Stimulated activated CD4-positive, alpha-beta T cell treated with anti-CD3 and anti-CD28 coated beads, Interleukin-15, amount 100 ng/mL, for 1 hour (primary cell): ENCODE measurements at places on chromosomes 11 and 22.

DNA sequence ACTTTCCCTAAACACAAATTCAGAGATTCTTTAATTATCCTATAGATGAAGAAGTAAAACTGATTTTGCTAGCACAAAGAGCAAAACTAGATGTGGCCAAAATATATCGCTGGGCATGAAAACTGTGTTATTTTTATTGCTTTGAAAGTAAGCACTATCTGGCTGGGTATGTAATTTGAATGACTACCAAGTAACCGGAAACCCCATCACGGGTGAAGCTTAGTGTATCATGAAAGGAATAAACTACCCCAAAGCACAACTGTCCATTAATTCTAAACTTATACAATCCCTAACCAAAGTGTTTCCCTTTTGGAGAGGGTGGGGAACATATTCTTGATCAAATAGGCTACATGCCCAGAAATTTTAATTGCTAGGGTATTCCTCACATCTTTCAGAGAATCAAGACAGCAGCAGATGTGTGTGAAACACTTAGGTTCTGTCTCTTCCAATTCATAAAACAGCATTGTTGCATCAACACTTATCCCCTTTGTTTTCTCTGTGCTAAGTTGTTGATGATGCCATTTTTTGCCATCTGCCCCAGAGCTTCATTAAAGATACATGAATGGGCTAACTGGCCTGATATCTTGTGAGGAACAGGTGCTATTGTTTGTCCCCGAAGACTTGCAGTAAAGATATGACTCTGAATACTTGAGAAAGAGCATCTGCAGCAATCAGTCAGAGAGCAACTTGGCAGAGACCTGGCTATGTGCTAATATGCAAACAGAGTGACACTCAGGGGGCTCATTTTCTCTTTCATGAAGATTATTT, 238.2 kb downstream of the SOX6 start:
- no peak for DNase-seq

DNA sequence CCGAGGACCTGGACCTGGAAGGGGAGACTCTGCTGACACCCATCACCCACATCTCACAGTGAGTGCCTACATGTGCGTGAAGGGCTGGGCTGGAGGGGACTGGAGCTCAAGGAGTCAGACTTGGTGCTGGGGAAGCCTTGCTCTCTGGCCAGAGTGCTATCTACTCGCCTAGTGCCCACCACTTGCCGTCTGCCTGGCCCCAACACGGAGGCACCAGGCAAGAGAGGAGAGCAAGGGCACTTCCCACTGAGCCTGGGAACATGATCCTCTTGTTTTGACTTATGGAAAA, 37.8 kb downstream of the KCNQ1OT1 start:
- no peak for DNase-seq

GRCh38 chr11:59769111-59769510, 13.9 kb downstream of the STX3 start:
- no peak for DNase-seq

DNA sequence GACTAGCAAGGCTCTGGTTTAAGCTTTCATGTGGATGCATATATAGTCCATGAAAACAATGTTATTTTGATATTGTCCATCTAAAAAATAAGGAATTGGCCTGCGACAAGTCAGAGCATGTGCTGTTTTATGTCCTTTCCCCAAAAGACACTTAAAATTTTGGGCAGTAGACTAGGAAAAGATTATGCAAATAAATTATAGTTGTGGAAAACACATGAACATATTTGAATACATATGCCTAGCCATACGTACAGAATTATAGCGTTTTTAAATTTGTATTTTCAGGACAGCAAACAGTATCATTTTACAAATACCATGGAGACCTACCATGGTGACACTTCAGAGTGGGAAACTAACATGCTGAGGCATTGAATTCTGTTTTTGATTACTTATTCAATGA, 113.8 kb upstream of the SLC5A12 start:
- DNase-seq = no peak

DNA sequence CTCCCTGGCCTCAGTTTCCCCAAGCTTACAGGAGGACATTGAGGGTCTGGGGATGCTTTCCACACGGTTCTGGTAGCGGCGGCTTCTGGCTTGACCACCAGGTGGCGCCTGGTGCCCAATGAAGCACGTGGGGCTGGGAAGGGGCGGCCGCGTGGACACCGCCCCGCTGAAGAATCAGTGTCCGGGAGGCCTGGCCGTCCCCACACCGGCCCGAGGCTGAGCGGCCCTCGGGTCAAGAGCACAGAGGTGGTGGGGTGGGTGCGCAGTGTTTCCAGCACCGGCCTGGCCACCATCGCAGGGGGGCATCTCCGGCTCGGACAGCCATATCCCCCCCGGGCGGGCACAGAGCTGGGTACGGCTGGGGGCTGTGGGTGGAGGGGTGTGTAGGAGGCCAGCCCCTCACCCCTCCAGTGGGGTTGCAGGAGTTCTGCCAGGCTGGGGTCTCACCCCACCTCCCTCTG, 27.8 kb upstream of the PPARA start:
- DNase-seq = peak; percentile 66

DNA sequence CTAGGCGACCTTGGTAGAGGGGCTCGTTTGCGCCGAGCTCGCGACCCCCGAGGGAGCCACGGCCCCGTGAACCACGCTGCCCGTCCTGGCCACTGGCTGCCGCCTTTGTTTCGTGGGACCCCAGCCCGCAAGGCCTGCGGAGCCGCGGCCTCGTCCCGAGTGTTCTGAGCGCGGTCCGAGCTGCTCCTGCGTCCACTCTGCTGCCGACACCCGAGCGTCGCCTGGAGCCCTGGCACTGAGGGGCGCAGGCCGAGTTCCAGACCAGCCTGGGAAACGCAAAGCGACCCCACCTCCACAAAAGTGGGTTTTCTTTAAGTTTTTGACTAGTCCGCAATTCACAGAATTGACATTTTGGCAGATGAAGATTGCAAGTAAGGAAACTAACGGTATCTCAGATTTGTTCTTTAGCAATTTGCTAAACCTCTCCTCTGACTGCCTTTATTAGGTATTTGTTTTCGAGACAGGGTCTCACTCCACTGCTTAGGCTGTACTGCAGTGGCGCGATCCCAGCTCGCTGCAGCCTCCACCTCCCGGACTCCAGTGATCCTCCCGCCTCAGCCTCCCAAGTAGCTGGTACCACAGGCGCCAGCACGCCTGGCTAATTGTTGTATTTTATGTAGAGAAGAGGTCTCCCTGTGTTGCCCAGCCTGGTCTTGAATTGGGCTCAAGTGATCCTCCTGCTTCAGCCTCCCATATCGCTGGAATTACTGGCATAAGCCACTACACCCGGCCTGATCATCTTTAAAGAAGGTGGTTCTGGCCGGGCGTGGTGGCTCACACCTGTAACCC, 879 bp upstream of the RNH1 start:
- DNase-seq = no peak

GRCh38 chr11:110491577-110492320, 62.0 kb downstream of the FDX1 start:
- DNase-seq = no peak

GRCh38 chr11:73661035-73661628, 14.8 kb downstream of the PLEKHB1 start:
- peak; percentile 85 for DNase-seq

- no peak for DNase-seq
These were observed 50.1 kb downstream of the LRRC32 start for GRCh38 chr11:76620489-76620888.

DNA sequence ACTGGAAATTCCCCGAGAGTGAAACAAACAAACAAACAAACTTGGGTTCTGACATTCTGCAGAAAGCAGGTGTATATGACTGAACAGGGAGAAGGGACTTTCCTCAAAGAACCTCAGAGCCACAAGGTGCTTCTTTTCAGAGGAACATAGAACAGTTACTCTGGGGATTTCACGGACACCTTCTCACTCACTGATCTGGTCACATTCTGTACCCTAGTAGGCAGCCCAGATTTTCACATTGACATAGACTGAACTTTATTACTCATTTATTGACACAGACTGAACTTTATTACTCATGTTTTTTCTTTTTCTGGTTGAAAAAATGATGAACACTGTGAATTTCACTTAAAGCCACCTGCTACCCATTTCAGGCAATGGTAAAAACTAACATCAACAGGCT, 263.0 kb downstream of the OPCML start:
- no peak for DNase-seq

- DNase-seq = no peak
These were observed 49.3 kb downstream of the AHNAK start for GRCh38 chr11:62497132-62497801.

DNA sequence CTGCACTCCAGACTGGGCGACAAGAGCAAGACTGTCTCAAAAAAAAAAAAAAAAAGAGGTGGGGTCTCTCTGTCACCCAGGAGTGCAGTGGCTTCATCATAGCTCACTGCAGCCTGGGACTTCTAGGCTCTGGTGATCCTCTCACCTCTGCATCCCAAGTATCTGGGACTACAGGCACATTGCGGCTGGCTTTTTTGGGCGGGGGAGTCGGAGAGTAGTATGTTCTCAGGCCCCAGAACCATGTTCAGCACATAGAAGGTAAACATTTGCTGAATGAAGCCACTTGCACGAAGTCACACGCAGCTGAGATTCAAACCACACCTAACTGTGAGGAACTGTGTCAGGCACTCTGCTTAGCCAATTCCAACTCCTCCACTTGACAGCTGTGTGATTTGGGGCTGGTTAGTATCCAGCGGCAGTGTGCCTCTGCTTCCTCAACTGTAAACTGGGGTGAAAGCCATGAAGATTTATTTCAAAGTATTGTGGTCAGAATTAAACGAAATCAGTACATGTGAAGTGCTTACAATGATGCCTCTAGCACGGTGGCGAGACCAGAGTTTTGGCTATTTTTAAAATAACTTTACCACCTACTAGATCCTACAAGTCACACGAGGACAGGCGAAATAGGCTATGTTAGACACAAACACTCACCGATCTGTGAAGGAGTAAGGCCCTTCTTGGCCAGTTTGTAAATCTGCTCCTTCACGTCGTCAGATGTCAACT, 789 bp downstream of the RPS13 start:
- no peak for DNase-seq

DNA sequence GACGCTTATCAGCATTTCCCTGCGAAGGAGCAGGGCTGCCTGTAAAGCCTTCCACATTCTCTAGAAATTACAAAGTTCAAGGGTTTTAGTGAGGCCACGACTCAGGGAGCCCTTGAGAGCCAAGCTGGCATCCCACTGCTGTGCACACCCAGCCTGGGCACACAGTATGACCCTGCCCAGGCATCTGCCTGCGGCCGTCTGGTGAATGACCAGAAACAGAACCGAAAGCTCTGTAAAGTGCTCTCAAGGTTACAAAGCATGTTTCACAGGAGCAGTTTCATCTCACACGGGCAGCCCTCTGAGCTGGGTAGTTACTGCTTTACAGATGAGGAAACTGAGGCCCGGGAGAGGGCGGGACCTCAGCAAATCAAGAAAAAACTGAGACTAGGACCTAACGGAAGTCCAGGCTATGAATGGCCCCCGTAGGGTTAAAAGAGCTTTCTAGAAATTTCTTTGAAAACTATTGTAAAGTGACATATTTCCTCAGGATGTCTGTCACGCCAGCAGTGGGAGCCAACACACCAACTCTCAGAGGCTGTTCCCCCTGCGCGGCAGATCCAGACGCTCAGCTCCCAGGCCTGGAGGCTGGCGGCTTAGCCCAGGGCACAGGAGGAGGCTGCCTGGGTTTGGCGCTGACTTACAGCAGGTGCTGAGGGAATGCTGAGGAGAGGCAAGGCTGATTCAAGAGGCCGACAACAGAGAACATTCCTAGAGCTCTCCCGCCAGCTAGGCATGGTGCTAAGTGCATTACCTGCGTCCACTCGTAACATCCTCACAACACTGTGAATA, 7.7 kb upstream of the TCF20 start:
- no peak for DNase-seq

DNA sequence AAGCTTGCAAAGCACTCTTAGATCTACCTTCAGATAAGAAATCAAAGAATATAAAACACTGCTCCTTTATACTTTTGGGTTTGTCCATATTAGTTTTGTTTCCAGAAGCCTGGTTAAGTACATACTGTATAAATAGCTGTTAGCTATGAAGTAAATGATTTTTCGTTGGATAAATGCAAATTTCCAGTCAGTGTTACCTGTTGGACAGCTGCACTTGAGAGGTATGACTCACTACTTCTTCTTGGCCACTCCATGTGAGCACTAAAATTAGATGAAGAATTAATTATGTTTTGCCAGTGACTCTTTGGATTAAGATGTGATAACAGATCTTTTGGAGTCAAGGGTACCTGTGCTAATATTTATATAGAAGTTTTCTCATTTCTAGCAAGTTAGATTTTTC, 9.5 kb upstream of the TSG101 start:
- DNase-seq = no peak

DNA sequence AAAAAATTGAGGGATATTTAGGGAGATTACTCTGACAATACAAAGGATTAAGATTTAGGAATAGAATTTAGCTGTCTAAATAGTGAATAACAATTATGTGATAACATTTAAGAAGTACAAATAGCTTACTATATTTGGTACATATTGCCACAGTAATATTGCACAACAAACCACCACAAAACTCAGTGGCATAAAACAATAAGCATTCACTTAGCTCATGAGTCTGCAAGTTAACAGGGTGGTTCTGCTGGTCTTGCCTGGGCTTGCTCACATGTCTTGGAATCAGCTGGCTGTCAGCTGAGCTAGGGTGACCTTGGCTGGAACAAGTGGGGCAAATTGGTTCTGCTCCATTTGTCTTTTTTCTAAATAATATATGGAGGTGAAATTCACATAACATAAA, 115.1 kb downstream of the DCDC1 start:
- no peak for DNase-seq

DNA sequence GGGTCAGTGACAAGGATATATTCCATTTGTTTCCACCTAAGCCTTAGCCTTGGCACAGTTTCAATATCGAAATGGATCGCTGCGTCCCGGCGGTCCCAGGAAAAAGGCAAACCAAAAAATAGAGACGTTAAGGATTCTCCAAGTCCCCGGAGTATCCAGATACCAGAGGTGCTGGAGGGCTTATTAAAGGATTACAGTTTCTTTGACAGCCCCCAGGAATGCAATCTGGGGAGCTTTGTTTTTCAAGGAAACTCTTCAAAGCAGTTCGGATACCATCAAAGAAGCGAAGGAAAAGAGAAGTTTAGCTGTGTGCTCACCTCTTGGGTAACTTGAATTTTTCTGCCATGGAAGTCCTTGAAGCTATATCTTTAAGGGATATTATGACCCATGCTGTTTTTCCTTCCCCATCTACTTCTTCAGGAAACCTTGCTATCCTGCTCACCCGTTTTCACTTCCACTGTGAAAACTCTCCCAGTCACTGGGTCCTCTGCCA, 600 bp upstream of the GPR83 start:
- DNase-seq = no peak

DNA sequence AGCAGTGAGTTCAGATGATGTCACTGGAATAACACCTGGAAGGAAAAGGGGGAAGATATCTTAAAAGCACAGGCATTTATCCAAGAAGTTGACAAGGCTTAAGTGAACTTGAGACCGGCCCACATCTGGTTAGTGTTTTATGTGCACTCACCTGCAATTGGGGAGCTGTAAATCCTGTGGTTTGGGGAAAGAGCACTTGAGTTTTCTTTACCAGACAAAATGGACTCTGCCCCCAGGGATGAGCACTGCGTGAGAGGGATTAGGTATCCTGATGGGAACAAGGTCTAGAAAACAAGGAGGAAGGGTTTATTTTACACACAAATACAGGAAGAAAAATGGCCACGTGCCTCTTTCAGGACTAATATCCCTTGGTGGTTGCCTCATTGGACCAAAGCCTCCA, 15.2 kb downstream of the E2F8 start:
- no peak for DNase-seq
